ENCODE measurements at places on chromosomes 13 and 19.

DNA sequence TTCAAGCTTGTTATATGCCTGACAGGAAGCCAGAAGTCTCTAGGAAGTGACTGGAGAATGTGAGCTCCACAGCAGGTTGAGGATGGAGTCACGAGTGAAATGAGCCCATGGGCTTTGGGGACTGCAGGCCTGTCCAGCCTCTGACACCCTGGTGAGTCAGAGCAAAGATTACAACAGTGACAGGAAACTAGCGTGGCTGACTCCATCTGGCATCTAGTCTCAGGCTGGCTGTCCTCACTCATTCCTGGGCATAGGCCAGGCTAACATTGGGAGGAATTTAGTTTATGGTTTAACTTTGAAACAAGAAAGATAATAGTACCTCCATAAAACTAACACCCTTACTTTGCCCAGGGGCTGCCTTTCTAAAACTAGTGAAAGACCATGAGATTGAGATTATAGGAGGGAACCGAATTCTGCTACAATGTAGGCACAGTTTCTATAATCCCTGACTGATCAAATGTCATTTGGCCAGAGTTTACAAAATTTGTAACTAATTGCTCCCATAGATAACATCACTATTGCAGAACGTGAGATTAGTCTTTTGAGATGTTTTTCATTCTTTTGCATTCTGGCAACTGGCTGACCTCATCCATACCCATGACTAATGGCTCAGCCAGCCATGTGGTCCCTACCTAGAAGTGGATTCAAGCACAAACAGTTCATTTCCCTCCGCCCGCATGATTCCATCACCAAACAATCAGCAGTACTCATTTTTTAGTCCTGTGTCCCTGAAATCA, 28.4 kb downstream of the PSG1 start:
- no peak for DNase-seq

GRCh38 chr13:50948601-50949000, 39.0 kb downstream of the RNASEH2B start:
- no peak for DNase-seq

DNA sequence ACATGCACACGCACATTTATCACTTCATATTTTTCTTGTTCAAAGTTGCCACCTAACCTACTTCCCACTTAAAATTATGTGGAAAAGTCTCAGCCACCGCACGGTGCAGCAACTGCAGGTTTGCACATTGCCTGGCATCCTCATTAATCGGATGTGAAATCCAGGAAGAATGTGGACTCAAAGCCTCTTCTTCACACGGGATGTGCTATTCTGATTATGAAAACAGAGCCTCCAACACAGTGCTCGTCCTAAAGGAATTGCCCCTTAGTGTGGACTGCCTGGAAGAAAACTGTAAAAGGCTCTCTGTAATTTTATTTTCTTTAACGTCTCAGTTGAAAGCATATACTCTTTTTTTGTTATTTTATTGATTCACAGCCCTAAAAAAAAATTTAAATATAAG, 1303.5 kb downstream of the EFNB2 start:
- DNase-seq, result no peak

GRCh38 chr19:41327076-41327575, 17.2 kb downstream of the CCDC97 start:
- DNase-seq, result no peak

GRCh38 chr19:53463263-53463662, 4.3 kb upstream of the ZNF813 start:
- DNase-seq, result no peak

GRCh38 chr19:50843701-50844221, 10.4 kb upstream of the KLK15 start:
- no peak for DNase-seq

DNA sequence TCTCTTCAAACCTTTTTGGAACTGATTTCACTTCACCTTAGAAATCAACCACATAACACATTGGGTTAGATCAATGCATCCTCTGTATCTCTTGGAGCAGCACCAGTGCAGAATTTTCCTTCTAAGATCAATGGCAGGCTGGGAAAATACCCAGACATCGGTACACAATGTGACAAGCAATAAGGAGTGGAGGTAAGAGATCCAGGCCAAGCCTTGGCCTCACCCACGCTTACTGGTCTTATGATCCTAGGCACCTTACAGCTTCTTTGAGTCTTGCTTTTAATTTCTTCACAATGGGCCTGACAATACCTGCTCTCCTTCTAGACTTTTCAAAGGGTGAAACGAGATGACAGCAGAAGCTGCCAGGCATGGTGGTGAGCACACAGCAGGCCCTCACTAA, 232.0 kb downstream of the LACC1 start:
- DNase-seq, result no peak

- no peak for DNase-seq
These were observed 237.3 kb upstream of the GPC6 start for GRCh38 chr13:92989301-92989700.

- no peak for DNase-seq
These were observed 1418.4 kb downstream of the UQCRFS1 start for GRCh38 chr19:27794494-27795042.

- DNase-seq, result no peak
These were observed 4.0 kb downstream of the P2RY11 start for GRCh38 chr19:10115392-10116084.

GRCh38 chr19:49421039-49421877, 2.0 kb downstream of the PTH2 start:
- no peak for DNase-seq

GRCh38 chr19:28874742-28875141, 338.2 kb downstream of the UQCRFS1 start:
- DNase-seq, result no peak

DNA sequence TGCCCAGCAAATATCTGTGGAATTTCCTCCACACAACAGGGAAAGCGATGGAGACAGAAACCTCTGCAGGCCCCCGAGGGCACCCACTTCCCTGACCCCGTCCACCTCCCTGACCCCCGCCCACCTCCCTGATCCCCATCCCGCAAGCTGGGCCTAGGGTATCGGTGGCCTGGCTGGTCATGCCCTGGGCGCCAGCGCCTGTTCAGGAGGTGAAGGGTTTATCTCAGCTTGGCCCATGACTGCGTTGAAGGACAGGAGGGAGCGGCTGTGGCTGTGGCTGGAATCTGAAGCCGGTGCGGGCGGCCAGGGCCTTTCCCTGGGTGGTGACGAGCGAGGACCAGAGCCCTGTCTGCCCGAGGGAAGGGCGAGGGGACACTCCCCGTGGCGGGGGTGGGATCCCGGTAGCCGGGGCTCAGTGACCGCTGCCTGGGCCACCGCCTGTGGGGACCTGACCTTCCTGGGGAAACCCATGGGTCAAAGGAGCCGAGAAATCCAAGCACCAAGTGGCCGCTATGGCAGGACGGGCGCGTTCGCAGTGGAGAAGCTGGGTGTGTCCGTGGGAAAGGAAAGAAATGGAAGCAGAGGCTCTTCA, 20.7 kb downstream of the GAS6 start:
- DNase-seq, result no peak

- DNase-seq, result no peak
These were observed 405.8 kb downstream of the SPRY2 start for GRCh38 chr13:79935121-79935520.

- DNase-seq, result no peak
These were observed 14.7 kb upstream of the FPR3 start for GRCh38 chr19:51780270-51780669.

DNA sequence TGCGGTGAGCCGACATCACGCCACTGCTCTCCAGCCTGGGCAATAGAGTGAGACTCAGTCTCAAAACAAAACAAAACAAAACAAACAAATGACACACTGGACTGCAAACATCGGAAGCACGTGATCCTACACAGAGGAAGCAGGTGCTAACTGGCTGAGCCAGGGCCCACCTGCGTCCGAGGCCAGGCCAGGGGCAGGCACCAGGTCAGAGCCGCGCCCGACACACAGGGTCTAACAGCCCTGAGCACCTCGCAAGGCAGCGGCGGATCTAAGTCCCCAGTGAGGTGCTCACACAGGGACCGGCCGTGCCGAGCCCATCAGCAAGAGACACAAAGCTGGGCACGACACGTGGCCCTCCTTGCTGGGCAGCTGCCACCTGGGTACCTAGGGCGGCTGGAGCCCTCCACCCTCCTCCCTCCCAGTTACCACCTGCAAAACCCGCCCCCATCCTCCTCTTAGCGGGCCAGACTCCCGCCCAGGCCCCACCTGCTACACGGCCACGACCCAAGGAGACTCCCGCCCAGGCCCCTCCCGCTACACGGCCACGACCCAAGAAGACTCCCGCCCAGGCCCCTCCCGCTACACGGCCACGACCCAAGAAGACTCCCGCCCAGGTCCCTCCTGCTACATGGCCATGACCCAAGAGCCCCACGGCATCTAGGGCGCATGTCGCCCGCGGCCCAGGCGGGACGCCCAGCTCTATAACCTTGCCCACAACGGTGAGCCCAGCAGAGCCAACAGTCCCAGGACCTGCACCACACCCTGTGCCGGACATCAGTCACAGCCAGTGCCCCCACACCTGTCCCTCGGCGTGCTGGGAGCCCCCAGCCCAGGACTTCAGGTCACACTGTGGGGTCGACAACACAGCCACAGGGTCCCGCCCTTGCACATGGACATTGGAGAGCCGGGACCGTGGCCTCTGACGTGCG, 15.6 kb downstream of the AP3D1 start:
- no peak for DNase-seq

DNA sequence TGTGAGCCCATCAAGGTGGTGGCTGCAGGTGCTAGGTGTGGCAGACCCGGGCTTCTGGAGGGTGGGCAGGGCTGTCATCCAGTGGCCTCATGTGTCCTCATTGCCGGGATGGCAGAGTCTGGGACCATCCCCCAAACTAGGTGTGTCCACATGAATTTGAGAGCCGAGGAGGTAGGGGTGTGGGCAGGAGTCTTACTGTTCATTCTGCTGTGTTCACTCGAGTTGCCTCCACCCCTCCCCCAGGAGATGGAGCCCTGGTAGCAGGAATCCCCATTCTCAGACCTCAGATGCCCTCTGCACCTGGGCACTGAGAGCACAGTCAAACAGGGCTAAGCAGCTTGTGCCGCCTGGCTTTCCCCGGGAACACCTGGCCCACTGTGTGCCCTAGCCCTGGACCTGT, 22.4 kb downstream of the NAXD start:
- DNase-seq, result no peak

DNA sequence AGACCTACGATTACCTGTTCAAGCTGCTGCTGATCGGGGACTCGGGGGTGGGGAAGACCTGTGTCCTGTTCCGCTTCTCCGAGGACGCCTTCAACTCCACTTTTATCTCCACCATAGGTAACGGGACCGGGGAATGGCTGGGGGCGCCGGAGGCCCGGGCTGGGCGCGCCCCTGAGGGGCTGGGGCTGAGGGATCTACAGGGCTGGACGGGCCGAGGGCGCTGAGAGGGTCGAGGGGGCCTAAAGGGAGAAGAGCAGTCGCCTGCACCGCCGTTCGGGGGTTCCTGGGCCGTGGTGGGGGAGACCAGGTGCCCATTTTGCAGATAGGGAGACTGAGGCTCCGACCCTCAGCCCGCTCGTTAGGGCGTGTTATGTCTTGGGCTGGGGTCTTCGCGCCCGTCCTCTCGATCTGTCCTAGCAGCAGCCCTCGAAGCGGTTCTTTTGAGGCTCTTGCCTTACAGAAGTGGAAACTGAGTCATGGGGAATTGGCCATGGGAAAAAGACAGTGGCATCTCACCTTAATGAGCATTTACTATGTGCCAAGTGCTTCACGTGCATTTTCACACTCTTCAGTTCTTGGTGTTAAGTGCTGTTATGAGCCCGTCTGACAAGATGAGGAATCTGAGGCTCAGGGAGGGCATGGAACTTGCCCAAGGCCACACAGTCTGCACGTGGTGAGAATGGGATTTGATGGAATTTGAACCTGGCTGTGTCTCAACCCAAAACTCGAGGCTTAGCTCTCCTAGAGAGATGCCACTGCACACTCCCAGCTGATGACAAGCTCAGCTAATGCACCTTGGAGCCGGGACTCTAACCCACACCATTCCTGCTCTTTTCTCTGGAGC, 442 bp downstream of the RAB8A start:
- no peak for DNase-seq

DNA sequence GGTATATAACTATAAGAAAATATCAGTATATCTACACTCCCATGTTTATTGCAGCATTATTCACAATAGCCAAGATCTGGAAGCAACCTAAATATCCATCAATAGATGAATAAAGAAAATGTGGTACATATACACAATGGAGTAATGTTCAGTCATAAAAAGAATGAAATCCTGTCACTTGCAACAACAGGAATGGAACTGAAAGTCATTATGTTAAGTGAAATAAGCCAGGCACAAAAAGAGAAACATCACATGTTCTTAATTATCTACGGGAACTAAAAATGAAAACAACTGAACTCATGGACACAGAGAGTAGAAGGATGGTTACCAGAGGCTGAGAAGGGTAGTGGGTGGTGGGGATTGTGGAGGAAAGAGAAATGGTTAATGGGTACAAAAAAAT, 665.2 kb downstream of the TBC1D4 start:
- no peak for DNase-seq

GRCh38 chr13:106212386-106213010, 323.0 kb downstream of the EFNB2 start:
- no peak for DNase-seq
